ENCODE measurements at places on chromosomes 11 and 22.

DNA sequence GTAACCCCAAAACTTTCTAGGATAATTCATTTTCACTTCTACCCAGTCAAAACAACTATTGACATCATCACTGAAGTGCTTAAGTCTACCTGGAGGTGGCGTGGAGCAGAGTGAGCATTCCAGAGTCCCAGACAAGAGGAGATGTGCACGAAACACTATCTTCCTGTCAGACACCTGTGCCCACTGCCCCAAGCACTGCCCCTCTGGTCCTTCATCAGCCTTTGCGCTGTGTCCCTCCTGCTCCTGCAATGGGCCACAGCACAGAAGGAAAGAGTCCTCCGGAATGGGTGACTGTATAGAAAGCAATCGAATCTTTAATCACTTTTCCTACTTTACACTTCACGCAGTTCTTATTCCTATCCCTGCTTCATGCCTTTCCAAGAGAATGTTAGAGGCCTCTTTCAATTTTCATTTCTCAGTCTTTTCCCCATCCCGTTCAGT lies 512 bp upstream of the GRIA4 start:
- DNase-seq, result no peak

- no peak for DNase-seq
Observed at GRCh38 chr11:10483174-10483573, 28.1 kb downstream of the AMPD3 start.

DNA sequence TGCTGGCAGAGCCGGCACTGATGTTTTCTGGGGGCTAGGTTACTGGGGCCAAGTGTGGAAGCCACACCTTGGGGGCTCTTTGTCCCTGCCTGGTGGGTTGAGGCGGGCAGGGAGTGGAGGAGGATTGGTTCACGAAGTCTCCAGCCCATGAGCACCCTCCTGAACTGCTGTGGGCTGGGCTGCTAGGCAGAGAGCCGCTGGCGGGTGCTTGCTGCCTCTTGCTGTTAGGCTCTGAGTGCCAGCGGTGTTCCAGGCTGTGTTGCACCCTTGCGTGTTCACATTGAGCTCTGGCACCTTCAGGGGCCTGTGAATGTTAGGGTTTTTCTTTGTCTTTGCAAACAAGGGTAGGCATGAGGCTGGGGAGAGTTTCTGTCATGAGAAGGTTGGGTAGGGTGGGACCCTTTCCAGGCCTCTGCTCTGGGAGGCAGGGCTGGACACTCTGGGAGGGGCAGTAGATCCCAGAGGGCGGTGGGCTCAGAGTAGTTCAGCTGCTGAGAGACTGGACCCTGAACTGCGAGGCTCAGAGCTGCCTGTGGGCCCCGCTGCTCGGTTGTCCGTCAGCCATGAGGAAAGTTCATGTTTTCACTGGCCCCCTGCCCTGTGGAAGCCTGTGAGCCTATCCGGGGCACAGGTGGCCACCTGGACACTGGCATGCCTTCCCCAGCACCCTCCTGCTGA lies 24.0 kb upstream of the TMEM191C start:
- DNase-seq, result no peak

DNA sequence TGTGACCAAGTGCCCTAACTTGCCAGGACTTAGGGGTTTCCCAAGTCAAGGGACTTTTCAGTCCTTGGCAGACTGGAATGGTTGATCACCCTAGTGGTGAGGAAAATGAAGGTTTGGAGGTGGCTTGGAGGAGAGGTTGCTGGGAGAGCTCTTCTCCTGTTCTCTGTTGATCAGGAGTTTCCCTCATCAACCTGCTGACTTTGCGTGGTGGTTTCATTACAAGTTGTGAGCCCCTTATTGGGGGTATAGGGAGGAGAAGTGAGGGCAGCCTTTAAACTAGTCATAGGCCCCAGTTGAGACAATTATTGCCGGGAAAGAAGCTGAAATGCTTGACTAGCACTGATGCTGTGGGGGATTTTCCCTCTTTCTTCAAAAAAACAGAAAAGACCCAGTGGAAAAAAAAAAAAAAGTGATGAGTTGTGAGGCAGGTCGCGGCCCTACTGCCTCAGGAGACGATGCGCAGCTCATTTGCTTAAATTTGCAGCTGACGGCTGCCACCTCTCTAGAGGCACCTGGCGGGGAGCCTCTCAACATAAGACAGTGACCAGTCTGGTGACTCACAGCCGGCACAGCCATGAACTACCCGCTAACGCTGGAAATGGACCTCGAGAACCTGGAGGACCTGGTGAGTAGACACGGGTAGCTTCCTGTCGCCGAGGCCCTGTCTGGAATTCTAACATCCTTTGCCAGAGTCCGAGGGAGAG lies at the start of gene CXCR5:
TSS of gene CXCR5 (plus strand) at position 525 of the 704 bp plus-strand sequence. CDS start at position 575, 50 bp downstream.
- DNase-seq, result peak; percentile 63

- DNase-seq, result no peak
Observed at GRCh38 chr11:29314211-29314610, 702.6 kb downstream of the KCNA4 start.

DNA sequence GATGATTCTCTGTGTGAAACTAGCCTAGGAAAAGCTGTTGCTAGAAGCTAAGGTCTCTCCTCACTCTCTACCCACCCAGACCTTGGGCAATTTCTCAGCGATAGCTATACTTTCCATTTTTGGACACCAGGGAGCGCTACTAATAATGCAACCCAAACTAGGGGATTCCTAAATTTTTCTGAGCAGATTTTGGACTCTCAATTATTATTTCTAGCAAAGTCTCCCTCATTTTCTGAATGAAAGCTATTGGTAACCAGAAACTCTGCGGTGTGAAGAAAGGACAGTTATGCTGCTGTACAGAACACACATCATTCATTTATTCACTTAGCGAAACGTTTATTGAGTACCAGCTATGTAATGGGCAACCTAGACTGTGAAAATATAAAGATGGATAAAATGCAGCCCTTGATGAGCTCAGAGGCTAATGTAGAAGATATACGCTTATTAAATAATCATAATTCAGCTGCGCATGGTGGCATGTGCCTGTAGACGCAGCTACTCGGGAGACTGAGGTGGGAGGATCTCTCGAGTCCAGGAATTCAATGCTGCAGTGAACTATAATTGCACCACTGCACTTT lies 6.1 kb upstream of the STIM1 start:
- peak; percentile 80 for DNase-seq

GRCh38 chr11:12687216-12687623 lies 13.0 kb downstream of the TEAD1 start:
- no peak for DNase-seq

GRCh38 chr11:94271885-94272372 lies 32.5 kb upstream of the IZUMO1R start:
- DNase-seq, result no peak

- no peak for DNase-seq
Observed at GRCh38 chr11:132072044-132072857, 701.8 kb downstream of the NTM start.

DNA sequence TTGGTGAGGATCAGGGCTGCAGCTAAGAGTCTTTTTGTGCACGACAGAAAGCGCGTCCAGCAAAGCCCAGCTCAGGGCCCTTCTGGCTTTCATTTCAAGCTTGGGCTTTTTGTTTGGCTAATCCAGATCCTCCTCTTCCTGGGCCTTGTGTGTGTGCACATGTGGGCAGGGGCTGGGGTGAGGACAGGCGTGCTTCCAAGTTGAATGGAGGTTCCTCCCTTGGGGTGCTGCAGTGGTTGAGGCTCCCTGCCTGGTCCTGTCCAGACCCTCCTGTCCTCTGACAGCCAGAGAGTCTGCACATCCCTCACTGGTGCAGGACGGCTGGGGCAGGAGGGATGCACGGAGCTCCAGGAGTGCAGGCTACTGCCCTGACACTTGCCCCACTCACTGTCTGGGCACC lies 62.0 kb upstream of the NECTIN1 start:
- DNase-seq, result no peak

DNA sequence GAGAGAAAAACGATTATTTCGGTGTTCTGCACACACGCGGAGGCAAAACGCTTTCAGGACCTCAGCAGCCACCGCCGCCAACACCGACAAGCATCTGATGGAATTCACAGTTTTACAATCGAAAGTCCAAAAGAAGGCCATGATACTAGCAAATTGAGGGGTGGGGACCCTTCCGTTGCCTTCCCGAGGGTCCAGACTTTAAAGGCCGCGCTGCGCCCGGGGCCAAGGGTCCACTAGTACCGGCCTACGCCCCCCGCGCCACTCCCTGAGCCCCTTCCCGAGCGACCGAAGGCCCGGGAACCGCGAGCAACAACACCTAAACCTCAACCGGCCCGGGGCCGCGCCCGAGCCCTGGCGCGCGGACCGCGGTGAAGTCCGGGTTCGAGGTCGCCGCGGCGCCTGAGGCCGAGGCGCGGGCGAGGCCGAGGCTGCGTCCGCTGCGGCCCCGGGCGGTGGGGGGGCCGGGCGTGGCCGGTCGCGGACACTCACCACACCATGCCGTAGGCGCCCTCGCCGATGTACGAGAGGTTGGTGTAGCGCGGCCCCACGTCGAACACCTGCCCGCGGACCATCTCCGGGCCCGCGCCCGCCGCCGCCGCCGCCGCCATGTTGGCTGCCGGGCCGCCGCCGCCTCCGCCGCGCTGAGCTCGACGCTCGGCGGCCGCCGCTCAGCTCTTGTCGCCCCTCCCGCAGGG lies 465 bp downstream of the MAPK1 start:
- DNase-seq, result no peak

DNA sequence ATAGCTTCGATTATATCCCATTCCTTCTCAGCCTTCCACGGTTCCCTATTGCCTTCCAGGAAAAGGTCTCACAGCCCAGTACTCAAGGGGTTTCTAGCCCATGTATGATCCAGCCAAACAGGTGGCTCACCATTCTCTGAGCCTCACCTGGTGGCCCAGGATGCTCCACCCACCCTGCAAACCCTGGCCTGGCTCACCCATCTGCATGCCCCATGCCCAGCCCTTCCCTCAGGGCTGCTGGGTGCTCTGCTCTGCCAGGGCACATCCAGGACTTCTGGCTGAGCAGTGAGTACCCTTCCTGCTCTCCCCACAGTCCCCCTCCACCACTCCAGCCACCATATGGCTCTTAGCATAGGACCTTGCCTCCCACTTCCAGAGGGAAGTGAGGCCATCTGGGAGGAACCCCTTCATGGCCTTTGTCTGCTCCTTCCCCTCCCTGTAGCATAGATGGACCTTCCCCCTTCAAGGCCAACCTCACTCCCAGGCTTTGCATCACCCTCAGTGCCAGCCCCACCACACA lies 5.8 kb upstream of the RCOR2 start:
- no peak for DNase-seq

DNA sequence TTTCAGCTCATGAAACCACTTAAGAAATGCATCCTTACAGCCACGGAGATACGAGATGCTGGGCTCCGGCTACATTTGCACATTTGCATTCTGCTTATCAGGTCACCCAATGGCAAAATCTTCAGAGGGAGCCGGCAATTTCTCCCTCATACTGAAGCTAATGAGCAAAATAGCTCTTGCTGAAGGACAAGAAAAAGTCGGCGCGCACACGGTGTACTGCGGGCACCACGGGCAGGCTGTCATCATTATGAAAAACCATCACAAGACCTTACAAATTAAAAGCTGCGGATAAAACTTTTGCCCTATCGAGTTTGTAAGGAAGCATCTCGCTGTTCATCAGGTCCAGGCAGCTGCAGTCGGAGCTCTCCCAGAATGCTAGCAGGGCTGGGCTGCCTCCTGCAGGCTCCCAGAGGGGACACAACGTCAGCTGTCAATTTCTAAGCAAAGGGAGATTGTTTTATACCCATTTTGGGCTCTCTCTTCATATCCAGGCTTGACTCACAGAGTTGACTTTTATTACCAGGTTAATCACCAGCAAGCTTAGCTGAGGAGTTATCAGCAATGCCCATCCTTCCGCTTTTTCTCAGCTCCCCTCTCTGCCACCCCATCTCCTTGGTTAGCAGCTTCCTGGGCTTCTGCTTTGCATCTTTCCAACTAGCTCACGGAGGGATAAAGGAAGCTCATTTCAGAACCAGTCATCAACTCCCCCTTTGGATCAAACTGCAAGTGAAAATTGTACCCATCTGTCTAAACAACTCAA lies 375.1 kb downstream of the OPCML start:
- DNase-seq, result no peak

- DNase-seq, result no peak
Observed at GRCh38 chr22:17429516-17429915, 60.3 kb downstream of the CECR2 start.

DNA sequence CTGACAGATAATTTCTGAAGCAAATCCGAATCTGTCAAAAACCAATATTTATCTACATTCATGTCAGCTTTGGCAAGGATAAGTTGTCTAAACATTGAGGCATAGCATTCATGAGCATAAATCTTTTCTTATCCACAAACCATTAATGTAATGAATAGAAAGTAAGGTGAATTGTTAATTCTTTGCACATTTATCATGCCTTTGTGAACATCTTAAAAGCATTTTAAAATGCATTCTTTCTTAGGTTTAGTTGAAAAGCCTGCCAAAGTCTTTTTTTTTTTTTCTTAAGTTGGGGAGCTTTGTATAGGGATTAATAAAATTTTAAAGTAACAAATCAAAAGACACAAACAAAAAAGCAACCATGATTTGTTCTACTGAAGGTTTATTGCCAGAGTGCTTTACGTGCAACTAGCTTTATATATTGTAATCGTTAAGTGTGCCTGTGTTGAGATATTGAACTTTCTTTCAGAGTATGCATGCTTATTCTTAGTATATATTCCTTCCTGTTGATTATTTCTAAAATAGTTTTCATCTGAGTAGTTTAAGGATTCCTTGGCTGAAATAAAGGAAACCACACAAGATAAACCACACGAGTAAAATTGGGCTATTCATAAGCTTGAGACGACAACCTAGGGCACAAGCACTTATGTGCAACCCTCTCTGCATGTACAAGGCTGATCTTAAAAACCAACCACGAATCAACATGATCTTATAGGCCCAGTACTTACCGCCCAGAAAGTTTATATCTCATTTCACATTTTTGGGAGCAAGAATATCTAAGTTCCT lies 1110.9 kb upstream of the CNTN5 start:
- DNase-seq, result no peak
